Right renal pelvis (tissue), 4 donors: ENCODE measurements at places on chromosomes 13 and 19. TPM values are rescaled to one million over a fixed set of nuclear protein-coding genes. Genes with fewer than 3 reads are reported as not detected.

GRCh38 chr19:52748336-52748950, 13.6 kb upstream of the ZNF611 start:
- DNase-seq = no peak

Gene PSG11
- polyA plus RNA-seq = not detected

DNA sequence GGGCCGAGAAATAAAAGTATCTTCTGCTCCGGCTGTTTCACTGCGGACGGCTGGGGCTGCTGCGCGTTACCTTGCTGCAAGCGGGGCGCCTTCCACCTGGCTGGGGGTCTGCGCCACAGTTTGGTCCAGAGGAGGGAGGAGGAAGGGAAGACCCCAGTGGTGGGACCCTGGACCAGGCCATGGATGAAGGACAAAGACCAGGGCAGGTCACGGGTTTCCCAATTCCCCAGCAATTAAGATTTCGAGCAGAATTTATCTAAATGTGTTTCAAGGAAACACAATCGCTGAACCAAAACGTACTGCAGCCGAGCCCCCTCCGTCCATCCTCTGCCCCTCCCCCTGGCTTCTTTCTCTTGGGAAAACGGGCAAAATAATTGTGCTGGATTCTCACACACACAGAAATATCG, 2.9 kb downstream of the SOX1 start:
- no peak for DNase-seq

- DNase-seq = no peak
These were observed 1.3 kb downstream of the BBC3 start for GRCh38 chr19:47229676-47230053.

- DNase-seq = no peak
These were observed 12.4 kb upstream of the CACNG7 start for GRCh38 chr19:53896682-53897081.

DNA sequence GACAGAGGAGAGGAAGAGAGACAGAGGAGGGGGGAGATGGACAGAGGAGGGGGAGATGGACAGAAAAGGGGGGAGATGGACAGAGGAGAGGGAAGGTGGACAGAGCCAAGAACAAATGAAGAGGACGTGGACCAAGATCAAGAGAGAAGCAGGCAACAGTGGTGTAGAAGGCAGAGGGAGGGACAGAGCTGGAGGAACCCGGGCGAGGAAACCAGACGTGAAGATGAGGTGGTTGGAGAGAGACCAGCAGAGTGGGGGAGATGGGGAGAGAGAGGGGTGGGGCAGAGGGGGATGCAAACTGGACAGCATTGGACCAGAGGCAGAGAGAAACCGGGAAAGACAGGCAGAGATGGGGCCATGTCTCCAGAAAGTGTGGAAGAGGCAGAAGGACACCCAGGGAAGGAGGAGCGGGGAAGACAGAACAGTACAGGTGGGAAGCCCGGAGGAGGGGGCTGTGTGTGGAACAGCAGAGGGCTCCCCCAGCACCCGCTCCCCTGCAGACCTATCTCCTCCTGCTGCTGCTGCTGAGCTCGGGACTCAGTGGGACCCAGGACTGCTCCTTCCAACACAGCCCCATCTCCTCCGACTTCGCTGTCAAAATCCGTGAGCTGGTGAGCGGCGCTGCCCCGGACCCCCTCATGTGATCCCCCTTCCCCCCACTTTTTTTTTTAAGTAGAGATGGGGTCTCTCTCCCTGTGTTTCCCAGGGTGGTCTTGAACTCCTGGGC, 1.3 kb downstream of the FLT3LG start:
- DNase-seq = no peak

Gene FOSB
- polyA plus RNA-seq = 2.6 TPM
